ENCODE measurements at places on chromosomes 7 and 10.

DNA sequence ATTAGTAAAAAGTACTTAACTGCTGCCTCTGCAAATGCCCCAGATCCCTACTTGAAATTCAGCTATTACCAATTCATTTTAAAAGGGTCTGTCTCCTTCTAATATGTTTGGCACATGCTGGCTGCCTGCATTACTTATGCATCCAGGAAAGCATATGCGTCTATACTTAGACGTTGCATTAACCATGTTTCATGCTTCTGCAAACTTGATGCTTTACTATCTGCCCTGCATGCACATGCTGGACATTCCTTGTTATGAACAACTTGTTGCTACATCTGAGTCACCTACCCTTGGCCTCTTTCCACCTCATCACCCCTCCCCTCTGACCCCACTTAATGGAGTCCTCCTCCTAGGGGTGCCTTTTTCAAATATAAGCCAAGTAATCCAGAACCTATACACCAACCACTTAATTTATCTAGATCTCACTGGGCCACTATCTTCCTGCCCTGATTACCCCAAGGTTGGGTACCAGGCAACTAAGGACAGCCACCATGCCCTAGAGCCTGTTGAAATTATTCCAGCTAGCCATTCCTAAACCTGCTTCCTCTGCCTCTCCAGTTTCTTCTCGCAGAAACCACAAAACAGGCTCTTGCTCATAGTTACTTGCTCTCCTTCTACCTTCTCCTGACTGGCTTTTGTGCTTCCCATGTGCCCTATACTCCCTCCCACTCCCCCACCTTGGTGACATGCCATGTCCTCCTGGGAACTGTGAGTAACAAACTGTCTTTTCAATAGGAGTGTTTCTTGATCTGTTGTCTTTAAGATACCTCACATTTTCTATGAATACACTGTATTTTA lies 1187.9 kb downstream of the REEP3 start:
- no peak for DNase-seq

DNA sequence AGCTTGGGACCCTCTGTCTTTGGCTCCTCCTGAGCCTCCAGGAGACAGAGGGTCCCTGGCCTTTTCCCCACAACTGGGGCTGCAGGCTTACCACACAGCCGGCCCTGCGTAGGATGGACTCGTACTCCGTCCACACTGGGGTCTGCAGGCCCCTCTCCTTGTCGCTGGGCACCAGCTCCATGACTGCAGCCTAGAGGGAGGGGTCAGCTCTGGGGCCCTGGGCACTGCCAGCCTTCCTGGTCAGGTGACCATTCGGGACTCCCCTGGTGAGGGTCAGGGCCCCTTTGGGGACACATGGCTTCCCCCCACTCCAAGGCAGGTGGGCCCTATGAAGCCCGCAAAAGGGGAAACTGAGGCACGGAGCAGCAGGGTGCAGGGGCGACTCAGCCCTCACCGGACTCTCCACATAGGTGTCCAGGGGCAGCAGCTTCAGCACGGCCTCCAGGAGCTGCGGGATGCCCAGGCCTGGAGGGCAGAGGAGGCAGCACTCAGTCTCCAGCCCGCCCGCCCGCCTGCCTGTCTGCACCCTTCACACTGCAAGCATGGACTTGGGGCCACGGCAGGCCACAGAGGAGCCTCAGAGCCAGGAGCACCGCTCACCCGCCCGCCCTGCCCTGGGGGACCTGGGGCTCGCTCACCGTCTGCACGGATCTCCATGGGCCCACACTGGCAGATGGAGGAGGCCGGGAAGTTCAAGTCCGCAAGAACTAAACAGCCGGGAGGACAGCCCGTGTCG lies 1.1 kb downstream of the FUOM start:
- DNase-seq: no peak

GRCh38 chr7:41187322-41187721 lies 515.6 kb downstream of the INHBA start:
- no peak for DNase-seq

DNA sequence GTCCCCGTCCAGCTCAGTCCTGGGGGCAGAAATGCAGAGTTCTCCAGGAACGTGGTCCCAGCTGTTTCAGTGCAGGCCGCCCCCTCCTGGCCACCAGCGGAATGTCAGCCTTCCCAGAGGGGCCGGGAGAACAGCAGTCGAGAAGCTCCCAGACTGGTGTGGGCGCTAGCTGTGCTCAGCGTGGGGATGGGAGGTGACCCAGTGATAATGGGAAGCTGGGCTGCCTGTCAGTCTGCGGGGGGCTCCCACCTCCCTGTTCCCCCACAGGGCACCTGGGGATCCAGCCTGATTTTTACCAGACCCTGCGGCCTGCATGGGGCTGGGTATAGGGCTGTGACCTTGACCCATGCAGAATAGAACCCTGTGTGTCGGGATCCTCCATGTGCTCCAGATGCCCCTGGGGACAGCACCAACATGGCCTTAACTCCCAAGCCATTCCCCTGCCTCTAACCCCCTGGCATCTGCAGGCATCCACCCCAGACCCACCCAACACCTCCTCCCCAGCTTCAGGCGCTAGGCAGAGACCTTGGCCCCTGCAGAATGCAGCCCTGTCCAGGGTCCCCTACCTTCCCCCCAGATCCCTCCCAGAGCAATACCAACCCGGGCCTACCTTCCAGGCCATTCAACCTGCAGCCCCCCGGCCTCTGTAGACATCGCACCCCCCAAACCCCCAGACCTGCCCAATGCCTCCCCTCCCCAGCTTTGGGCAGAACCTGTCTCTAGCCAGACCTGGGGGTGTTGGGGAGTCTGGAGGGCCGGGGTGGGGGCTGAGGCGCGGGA lies 880 bp upstream of the ELN start:
- DNase-seq: no peak

- DNase-seq: no peak
Measured at GRCh38 chr7:69736126-69736810, 138.0 kb downstream of the AUTS2 start.

Measured in smooth muscle cell of the brain vasculature (primary cell).